ENCODE measurements at places on chromosomes 6 and 20. TPM values are rescaled to one million over a fixed set of nuclear protein-coding genes. Genes with fewer than 3 reads are reported as not detected.

Gene LRRC73
- total RNA-seq, result 0.66 TPM

Gene SLC22A1
- total RNA-seq, result 0.44 TPM

Gene COL19A1
- 1.9 TPM for total RNA-seq

Gene FAM217A
- not detected for total RNA-seq

Gene SLC22A7
- total RNA-seq, result not detected

Gene CALHM4
- not detected for total RNA-seq

Gene SLC23A2
- total RNA-seq, result 13.9 TPM

Gene TEAD3
- 26.9 TPM for total RNA-seq

Gene PTGIS
- 0.14 TPM for total RNA-seq

Gene PPIL6
- 1.8 TPM for total RNA-seq

Gene TUBB1
- total RNA-seq, result not detected

Gene IL17A
- total RNA-seq, result not detected

Gene DEFB132
- total RNA-seq, result not detected

Gene SNPH
- total RNA-seq, result 20.2 TPM

Gene OXT
- total RNA-seq, result not detected
